DMS79 (cell line): ENCODE measurements at places on chromosomes 4 and X.

GRCh38 chrX:105567082-105567481 lies 255.3 kb upstream of the NRK start:
- DNase-seq: no peak

GRCh38 chr4:120228086-120228485 lies 161.4 kb upstream of the MAD2L1 start:
- DNase-seq: no peak

DNA sequence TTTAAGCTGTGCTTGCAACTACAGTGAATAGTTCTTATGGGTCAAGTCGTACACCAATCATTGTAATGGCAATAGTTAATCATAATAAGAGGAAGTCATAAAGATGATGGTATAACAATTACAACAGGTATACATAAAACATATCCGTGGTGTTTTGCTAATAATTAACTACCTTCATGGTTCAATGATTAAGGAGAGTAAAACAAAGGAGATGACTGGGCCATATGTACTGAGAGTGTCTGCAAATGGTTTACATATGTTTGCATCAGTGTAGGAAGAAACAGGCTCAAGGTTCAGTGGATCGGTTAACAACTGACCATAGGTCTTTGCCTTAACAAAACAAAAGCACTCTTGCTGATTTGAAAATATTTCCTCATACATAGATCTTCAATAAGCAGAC lies 253.0 kb downstream of the COX7B2 start:
- no peak for DNase-seq

DNA sequence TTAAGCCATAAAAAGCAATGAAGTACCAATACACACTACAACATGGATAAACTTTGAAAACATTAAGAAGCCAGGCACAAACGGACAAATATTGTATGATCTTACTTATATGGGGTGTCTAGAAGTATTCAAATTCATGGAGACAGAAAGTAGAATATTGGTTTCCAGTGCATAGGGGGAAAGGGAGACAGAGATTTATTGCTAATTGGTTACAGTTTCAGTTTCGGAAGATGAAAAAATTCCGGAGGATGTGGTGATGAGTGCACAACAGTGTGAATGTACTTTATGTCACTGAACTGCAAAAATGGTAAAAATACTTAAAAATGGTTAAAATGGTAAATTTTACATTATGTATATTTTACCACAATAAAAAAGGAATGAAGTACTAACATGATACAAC lies 5.1 kb upstream of the PRDX4 start:
- DNase-seq: no peak

DNA sequence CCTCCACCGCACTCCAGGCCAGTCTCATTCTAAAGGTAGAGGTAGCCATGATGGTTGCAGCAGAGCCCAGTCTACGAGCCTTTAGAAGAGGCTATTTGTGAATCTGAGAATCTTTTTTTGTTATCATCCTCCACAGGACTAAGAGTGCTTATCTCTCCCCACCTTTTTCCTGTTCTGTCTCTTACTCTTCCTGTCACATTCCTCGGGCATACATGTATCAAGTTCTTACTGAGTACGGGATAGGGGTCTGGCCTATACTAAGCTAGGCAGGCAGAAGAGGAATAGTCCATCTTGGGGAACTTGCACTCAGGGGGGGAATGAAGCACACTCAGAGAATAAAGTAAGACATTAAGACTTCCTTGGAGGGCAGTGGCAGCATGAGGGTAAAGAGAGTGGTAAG lies 25.7 kb downstream of the LAS1L start:
- DNase-seq: no peak

GRCh38 chrX:154037754-154038153 lies 18.1 kb upstream of the IRAK1 start:
- no peak for DNase-seq

- DNase-seq: no peak
Observed at GRCh38 chr4:35900286-35901243, 343.7 kb downstream of the ARAP2 start.

- no peak for DNase-seq
Observed at GRCh38 chr4:114386637-114387233, 211.9 kb upstream of the UGT8 start.
